ENCODE measurements at places on chromosomes 1 and 21.

DNA sequence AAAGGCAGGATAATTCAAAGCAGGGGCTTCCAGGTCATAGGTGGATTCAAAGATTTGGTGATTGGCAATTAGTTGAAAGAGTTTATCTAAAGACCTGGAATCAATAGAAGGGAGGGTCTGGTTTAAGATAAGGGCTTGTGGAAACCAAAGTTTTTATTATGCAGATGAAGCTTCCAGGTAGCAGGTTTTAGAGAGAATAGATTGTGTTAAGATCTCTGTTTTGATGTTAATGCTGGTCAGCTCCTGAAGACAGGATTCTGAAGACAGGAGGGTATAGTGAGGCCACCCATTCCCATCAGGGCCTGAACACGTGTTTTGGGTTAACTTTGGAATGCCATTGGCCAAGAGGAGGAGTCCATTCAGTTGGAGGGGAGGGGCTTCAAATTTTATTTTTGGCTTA is 6.1 kb upstream of the PTBP2 start:
- no peak for DNase-seq

GRCh38 chr1:200784576-200784975 is 45.9 kb downstream of the CAMSAP2 start:
- no peak for DNase-seq

DNA sequence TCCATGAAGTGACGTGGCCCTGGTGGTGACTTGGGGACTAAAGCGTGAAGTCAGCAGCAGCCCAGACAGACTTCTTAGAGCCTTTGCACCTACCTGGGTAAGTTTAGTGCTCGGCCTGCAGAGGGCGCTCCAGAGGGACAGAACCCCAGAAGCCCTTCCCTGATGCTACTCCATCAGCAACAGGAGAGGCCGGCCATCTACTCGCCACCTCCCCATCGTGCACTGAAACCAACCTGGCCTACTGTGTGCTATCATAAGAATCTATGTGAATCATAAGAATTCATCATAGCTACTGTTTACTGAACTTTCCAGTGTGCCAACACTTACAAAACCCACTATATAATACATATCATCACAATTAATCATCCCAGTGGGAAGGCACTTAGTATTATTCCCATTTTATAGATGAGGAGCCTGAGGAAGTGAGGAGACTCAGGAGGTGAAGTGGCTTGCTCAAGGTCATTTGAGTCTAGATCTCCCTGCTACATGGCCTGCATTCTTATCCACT is 7.9 kb upstream of the EDN2 start:
- no peak for DNase-seq

- DNase-seq = no peak
These were observed 28.0 kb upstream of the LSS start for GRCh38 chr21:46256501-46256994.

- no peak for DNase-seq
These were observed 418.8 kb downstream of the DISC1 start for GRCh38 chr1:232045139-232045994.

GRCh38 chr1:2272686-2273400 is 44.7 kb downstream of the SKI start:
- DNase-seq = no peak

GRCh38 chr1:41021526-41022308 is at the start of gene SLFNL1:
TSS of gene SLFNL1 (minus strand) at chr1:41021725. CDS start at chr1:41020660, 1,065 bp downstream.
- DNase-seq = no peak

DNA sequence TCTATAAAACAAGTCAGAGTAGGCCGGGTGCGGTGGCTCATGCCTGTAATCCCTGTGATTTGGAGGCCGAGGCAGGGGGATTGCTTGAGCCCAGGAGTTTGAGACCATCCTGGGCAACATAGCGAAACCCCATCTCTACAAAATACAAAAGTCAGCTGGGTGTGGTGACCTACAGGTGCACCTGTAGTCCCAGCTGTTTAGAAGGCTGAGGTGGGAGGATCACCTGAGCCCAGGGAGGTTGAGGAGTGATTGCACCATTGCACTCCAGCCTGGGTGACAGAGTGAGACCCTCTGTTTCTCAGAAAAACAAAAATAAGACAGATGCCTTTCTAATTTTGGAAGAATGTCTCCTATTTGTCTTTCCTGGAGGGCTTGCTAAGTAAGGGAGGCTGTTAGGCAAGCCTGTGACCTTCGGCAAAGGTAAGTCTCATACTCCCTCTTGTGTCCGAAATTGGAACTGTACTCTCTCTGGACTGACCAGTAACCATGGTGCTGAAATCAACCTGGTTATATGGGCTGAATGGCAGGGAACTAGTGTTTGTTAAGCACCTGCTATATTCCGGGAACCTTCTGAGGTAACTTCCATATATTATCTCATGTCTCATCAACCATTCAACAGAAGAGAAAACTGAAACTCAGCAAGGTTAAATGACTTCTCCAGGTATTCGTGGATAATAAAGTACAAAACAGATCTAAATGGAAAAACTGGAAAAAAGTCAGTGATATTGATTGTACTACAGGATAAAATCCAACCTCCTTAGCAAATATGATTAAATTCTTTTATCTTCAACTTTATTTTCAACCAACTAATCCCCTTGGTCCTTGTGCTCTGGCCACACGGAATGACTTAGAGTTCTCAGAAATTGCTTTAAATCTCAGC is 11.8 kb upstream of the RAB3B start:
- DNase-seq = peak; percentile 55

GRCh38 chr1:233721004-233721595 is 107.2 kb downstream of the KCNK1 start:
- no peak for DNase-seq

- no peak for DNase-seq
These were observed 17.0 kb downstream of the MAP7D1 start for GRCh38 chr1:36172983-36173382.

GRCh38 chr1:85363092-85363491 is 86.7 kb upstream of the BCL10 start:
- no peak for DNase-seq

Measured in effector CD4-positive, alpha-beta T cell (primary cell).